ENCODE measurements at places on chromosomes 1 and 21.

GRCh38 chr1:172002725-172003345, 161.5 kb downstream of the DNM3 start:
- DNase-seq = peak; percentile 70

DNA sequence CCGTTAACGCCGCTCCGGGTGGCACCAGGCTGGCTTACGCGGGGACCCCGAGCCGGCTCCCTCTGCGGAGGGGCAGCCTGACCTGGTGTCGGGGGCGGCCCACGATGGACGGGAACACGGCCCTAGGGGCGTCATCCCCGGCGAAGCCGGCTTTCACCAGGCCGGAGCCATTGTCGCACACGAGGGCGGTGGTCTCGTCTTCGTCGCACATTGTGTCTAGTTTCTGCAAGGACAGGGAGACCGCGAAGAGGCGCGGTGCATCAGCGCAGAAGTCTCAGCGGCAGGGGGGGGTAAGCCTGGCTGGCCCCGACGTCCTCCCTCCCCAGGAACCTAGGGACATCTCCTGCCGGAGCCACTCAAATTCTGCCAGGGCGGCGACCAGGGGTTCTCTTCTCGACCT, 989 bp downstream of the ACTA1 start:
- DNase-seq = no peak

DNA sequence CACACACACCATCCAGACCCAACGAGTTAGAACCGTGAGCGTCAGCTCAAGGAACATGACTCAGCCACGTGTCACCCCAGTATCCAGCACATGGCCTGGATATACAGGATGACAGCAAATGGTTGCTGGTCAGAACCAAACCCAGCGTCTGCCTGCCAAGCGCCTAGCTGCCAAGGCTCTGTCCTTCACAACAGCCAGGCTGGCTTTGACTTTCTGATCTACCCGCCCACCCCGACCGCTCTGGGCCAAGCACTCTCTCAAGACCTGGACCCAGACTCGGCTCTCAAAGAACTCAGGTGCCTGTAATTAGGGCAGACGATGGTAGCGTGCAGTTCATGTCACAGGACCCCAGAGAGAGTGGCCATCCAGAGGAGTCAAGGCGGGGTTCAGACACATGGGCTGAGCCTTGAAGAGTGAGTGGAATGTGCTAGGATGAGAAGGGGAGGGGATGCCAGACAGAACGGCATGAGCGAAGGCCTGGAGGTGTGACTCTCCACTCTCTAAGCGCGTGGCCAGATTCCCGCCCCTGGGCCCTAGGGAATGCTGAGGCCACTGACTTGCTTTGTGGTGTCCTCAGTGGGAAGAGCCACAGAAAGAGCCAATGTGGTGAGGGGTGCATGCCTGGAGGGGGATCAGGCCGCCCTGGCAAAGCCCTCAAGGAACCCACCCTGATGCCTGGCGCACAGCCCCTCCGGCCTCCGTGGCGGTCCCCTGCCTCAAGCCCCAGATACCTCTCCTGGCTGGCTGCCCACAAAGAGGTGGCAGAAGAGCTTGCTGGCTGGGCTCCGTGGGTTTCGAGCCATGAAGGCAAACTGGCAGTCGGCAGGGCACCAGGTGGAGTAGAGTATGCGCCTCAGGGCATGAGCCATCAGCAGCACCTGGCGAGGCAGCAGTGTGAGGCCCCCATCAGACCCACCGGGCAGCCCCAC, 7.0 kb downstream of the SH2D5 start:
- peak; percentile 93 for DNase-seq

GRCh38 chr1:27161594-27161993, 6.7 kb upstream of the SLC9A1 start:
- peak; percentile 85 for DNase-seq

GRCh38 chr21:21851657-21852056, 853.4 kb downstream of the NCAM2 start:
- DNase-seq = peak; percentile 69

DNA sequence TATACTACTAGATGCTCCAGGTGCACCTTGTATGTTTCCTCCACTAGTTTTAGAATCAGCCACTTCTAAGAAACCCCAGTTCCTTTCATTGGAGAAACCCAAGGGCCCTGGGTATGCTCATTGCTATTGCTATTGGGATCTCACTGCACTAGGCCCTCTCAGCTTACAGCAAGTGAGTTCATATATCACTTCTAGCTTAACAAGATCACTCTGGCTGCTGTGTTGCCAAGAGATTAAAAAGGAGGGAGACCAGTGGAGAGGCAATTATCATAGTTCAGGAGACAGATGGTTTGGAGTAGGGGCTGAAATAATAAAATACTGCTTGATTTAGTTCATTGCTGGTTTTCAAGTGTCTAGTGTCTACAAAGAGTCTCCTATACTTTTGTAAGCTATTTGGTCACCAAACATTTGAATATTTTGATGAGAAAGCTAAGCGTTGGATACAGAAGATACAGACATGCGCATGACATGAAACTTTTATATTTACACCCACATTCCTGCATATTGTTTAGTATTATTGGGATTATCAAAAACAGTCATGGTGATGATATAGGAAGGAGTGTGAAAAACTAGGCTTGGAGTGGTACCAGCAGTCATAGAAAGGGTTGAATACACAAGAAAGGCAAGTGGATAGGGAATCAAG, 671.9 kb downstream of the ADGRL2 start:
- peak; percentile 2 for DNase-seq

DNA sequence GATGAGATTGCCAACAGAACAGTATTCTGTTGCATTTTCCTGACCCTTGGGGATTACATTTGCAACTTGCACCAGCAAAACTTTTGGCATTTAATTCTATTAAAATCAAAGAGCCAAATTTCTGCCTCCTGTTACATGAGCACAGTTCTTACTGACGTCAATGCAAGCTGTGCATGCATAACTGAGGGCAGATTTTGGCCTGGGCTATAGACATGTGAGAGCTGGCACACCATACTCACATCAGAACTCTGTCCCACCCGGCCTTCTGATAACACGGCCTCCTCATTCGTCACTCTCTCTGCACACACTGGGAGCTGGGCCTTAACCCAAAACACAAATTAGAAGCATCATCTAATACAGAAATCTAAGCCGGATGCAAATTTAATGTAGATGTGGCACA, 31.5 kb downstream of the PAPPA2 start:
- DNase-seq = no peak

GRCh38 chr1:33072707-33073106, 8.2 kb upstream of the AZIN2 start:
- no peak for DNase-seq

- peak; percentile 0 for DNase-seq
Observed at GRCh38 chr1:79133774-79134364, 127.3 kb upstream of the ADGRL4 start.

DNA sequence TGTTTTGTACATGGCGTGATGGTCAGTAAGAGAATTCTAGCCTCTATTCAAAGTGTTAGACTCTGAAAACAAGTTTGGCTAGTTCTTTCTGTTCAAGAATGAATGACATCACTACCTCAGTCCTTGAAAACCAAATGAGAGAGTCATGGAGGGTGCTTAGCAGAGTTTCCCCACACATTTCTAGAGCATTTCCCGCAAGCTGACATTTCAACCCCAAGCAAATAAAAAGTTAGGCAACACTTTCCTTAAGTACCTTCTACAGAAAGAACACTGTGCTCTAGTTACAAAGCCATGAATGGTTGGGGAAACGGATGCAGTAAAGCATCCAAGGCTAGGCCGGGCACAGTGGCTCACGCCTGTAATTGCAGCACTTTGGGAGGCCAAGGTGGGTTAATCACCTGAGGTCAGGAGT, 47.9 kb upstream of the SLC44A3 start:
- DNase-seq = no peak

- DNase-seq = no peak
Observed at GRCh38 chr1:14768582-14769304, 170.3 kb downstream of the KAZN start.

GRCh38 chr1:53257454-53258081, 19.2 kb upstream of the MAGOH start:
- no peak for DNase-seq

- no peak for DNase-seq
Observed at GRCh38 chr21:14095056-14095455, 115.7 kb downstream of the LIPI start.

GRCh38 chr1:101004061-101004460, 21.5 kb downstream of the DPH5 start:
- peak; percentile 63 for DNase-seq

- DNase-seq = no peak
Observed at GRCh38 chr1:18440385-18441226, 40.1 kb upstream of the KLHDC7A start.

DNA sequence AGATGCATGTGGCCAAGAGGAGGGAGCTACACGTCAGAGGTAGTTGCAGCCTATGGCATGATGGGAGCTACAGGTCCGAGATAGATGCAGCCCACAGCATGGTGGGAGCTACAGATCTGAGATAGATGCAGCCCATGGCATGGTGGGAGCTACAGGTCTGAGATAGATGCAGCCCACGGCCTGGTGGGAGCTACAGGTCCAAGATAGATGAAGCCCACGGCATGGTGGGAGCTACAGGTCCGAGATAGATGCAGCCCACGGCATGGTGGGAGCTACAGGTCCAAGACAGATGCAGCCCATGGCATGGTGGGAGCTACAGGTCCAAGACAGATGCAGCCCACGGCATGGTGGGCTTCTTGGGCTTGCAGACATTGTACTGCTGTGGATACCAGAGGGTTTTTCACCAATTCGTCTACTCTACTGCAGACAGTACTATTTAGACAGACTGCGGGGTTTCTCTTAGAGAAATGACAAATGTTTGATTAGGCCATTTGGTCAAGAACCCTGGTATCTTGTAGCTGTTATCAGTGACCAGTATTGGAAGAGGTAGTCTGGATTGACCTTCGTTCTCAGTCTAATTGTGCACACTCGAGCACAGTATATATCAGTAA, 127.4 kb downstream of the DHRS3 start:
- no peak for DNase-seq

- no peak for DNase-seq
Observed at GRCh38 chr1:17735793-17736192, 19.3 kb upstream of the ACTL8 start.

DNA sequence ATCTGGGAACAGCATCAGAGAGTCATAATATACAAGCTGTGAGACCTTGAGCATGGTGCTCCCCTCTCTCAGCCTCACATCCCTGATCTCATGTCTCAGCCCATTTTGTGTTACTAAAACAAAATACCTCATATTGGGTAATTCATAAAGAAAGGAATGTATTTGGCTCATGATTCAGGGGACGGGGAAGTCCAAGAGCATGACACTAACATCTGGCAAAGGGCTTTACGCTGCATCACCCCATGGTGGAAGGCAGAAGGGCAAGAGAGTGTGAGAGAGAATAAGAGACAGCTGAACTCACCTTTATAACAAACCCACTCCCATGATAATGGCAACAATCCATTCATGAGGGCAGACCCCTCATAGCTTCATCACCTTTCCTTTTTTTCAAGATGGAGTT, 36.5 kb downstream of the RNASEL start:
- DNase-seq = no peak

DNA sequence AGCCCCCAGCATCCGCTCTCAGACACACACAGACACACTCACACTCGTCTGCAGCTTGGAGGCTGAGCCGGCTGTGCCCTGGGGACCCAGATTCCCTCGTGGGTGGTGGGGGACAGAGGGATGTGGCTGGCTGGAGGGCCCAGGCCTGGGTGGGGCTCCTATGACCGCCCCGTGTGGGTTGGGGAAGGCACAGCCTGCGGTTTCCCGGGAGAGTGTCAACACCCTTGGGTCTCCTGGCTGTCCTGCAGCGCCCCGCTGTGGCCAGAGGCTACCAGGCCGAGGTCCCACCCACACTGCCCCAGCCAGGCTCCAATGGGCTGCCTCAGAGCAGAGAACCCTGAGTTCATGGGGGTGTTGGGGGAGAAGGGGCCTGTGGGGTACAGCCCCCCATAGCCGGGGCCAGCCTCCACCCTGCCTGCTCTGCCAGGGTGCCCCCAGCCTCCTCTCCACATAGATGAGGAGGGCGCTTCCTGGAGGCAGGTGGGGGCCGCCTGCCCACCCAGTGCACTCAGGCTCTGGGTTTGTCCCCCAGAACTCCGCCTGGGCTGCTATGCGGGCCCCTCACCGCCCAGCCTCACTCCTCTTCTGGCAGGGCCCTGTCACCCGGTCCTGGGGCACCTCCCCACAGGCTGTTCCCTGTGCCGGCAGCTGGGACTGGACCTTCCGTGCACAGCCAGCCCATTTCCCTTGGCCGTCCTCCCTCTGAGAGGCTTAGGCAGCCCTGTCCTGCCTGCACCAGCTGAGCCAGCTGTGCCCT, at the start of gene TTC34:
TTC34 (minus strand) TSS at position 159 of the 757 bp plus-strand sequence. CDS start 866 bp downstream, outside the sequence.
- peak; percentile 45 for DNase-seq

- DNase-seq = no peak
Observed at GRCh38 chr1:12157366-12158231, 9.2 kb upstream of the TNFRSF1B start.

- DNase-seq = peak; percentile 52
Observed at GRCh38 chr21:45060675-45061311, 13.6 kb upstream of the ADARB1 start.

GRCh38 chr1:89904219-89904980, 83.6 kb downstream of the LRRC8D start:
- DNase-seq = no peak

- DNase-seq = peak; percentile 86
Observed at GRCh38 chr1:98119796-98120195, 199.0 kb upstream of the DPYD start.

DNA sequence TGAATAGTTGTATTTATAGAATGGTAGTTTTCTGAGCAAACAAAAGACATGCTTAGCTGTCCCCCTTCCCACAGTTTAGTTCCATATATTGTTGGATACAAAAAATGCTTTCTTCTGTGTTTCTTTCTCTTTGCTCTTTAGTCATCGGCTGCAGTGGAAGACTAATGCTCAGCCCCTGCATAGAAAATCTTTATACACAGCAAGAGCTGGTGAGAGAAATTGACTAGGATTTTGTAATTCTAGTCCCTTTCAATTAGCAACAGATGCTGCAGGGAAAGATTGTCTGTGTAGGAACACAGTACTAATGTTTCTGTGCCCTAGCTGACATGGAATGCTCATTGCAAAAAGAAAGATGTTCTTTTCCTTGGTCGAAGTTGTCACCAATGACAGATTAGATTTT, 200.9 kb downstream of the RPS6KC1 start:
- DNase-seq = peak; percentile 71

- DNase-seq = no peak
Observed at GRCh38 chr1:4344065-4344732, 310.2 kb upstream of the AJAP1 start.

- DNase-seq = peak; percentile 80
Observed at GRCh38 chr1:65265651-65266351, 43.5 kb upstream of the DNAJC6 start.

DNA sequence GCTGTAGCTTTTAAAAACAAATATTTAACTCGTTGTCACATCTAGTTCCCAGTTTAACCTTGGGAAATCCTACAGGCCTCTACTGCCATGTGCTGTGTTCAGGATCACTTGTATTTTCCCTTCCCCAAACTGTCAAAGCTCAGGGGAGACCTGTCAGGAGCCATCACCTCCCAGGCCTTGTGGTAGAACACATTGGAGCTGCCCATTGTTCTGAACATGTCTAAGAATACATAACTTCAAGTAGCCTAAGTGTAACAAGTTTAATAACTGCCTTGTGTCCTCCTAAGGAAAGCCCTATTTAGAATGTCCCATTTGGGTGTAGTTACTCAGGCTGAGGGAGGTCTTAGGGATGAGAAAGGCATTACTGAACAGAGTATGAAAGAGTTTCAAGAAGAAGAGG, 28.6 kb upstream of the PIGC start:
- no peak for DNase-seq
